ENCODE measurements at places on chromosomes 5 and 9.
A peak's percentile ranks its signal among the peaks of the same experiment; 100 is the strongest.

DNA sequence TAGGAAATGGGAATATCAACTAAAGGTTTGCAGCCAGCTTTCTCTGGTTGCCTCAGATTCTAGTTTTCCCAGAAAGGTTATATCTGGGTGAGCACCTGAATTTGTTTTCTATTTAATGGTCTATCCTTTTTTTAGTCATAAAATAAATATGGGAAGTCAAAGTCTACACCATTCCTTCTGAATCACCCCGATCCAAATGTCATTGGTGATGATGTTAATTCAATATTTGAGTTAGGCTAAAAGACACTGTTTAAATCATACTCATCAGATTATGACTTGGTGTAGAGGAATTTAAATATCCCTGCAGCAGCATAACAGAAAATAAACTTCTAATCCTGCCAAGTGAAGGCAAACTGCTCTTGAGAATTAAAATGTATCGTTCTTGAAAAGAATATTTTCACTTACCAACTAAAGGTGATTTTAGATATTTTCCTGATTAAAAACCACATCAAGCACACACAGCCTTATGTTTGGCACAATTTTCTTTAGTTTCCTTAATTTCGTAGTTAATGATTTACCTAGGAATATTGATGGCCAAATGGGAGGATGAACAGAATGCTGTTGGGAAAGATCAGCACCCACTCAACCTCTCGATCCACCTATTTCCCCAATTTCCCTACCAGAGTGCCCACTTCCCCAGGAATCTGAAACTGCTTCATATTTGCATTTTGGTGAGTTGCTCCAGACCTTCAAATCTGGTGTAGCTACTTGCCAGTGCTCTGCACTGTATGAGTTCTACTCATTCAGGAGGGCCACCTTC, 103.1 kb upstream of the TSLP start:
- no peak for DNase-seq

DNA sequence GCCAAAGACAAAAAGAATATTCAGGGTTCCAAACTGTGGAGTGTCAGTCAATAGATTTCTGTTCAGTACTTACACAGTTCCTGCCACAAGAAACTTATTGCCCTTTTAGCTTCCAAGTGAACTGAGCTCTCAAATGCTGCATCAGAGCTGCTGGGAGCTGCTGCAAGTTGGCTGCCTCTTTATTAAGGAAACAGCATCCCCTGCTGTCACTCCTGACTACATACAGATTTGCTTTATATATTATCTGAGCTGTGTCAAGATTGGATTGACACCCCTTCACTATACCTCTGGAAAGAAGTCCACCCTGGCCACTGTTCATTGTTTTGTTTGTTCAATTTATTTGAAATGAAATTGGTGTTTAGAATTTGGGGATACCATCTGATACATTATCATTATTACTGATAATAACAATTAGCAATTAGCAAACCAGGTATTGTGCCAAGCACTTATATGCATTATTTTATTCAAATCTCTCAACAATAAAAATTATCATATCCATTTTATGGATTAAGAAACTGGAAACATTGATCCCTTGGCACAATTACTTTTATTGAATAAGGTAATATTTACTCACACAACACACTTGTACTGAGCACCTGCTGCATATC, 16.4 kb upstream of the C5orf58 start:
- peak; percentile 43 for DNase-seq

- no peak for DNase-seq
Measured at GRCh38 chr5:136145030-136145429, 12.4 kb downstream of the SMAD5 start.

GRCh38 chr9:89748831-89749499, 144.2 kb downstream of the GADD45G start:
- DNase-seq: no peak

DNA sequence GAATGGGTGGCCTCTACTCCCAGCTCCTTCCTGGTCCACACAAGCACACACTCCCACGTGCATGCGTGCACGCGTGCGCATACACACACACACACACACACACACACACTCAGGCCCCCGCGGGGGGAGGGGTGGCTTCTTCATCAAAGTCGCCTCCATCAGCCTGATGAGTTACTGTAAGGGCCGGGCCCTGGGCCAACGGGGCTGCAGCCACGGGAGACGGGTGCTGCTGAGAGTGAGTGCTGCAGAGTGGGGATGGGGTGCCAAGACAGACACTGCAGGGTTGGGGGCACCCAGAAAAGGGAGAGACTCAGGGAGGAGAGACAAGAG, 18.1 kb downstream of the CNTFR start:
- DNase-seq: no peak
